ENCODE measurements at places on chromosomes 3 and 15.

DNA sequence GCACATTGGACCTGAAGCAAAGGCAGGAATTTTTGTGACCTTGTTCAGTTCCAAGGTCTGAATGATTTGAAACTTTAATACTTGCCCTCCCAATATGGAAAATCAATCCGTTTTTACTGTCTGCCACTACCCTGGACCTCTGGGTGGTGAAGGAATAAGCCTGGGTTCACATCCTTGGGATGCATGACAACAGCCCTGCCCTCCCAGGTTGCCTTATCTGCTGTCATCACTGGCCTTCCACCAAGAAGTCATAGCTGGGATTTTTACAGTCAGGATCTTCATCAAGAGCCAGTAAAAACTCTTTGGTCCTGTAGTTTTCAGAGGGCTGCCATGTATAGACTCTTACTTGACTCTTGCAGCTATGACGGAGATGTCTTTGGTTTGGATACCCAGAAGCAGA, 128.6 kb downstream of the MYLK start:
- no peak for DNase-seq

GRCh38 chr3:73080216-73080966, 18.9 kb downstream of the EBLN2 start:
- DNase-seq, result no peak

- DNase-seq, result no peak
Observed at GRCh38 chr3:154193000-154193615, 71.9 kb downstream of the ARHGEF26 start.

GRCh38 chr15:95503640-95504225, 826.8 kb upstream of the NR2F2 start:
- no peak for DNase-seq

DNA sequence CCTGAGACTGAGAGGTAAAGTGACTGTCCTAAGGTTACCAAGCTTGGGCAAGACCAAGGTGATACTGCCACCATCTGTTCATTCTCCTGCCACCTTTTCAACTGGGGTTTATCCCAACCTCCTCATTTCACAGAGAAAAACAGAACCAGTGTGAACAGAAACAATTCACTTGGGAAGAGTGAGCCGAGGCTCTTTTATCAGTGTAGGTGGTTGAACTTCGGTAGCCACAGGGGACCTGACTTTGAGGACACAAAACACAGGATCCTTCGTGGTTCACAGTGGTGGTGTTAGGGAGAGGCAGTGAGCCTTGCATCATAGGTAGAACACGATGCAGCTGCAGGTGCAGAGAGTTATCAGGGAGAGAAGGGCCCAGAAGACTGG, 72.8 kb upstream of the ICE2 start:
- DNase-seq, result no peak

DNA sequence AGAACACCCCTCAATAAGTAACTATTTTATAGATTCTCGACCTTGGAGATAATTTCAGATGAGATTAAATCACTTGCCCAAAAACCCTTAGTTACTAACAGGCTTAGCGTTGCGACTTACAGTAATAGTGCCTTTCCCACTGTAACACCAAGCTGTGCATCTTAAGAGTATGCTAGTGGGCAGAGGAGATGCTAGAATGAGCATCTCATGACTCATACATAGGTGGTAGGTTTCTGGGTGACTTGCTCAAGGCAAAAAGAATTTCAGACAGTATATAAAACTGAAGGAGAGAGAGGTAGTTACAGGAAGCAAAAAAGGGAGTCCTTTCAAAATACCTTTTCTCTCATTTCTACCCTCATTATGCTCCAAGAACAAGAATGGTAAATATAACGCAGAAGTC, 3.9 kb downstream of the KATNBL1 start:
- no peak for DNase-seq

- no peak for DNase-seq
Observed at GRCh38 chr3:12353796-12354525, 65.1 kb downstream of the PPARG start.

GRCh38 chr3:182609575-182610156, 183.6 kb upstream of the ATP11B start:
- DNase-seq, result no peak

- no peak for DNase-seq
Observed at GRCh38 chr3:159760046-159760445, 228.6 kb upstream of the IL12A start.

DNA sequence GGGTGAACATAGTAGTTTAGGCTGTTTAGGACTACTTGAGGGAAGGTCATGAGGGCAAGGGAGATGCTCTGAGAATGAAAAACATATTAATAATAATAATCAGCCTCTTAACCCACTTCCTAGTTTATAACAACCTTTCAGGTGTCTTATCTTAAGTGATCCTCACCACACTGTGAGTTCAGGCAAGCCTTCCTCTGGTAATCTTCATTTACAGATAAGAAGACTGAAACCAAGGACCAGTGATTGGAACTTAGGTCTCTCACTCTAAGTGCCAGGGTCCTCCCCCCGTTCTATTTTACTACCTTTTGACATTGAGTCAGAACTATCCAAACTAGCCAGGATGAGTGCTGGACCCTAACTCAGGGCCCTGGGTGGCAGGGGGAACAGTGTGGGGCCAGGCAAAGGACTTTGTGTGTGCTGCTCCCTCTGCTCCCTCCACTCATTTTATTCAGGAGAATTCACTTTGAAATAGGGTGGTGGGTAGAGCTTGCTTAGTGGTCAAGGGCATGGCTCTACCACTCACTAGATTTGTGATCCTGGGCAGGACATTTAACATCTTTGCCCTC, 5.7 kb downstream of the NUTM1 start:
- no peak for DNase-seq

GRCh38 chr3:130801473-130801872, 54.8 kb upstream of the PIK3R4 start:
- DNase-seq, result no peak

DNA sequence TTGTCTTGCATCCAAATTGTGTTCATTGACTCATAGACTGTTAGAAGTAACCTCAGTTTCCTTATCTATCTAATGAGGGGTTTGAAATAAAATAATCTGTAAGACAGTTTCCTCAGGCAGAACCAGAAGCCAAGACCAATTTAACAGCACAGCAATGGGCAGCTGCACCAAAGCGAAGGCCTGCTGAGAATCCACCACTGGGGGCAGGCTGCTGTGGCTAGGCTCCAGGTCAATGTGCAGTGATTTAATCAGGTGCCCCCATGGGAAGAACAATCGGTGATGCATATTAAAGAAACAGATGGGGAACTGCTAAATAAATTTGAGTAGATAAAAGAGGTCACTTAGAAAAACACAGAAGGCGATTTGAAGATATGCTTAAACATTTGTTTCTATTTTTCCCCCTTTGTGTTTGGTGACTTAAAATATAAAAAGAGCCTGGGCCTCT, 28.0 kb upstream of the TMOD3 start:
- no peak for DNase-seq

- no peak for DNase-seq
Observed at GRCh38 chr3:127539366-127540060, 51.0 kb downstream of the TPRA1 start.

DNA sequence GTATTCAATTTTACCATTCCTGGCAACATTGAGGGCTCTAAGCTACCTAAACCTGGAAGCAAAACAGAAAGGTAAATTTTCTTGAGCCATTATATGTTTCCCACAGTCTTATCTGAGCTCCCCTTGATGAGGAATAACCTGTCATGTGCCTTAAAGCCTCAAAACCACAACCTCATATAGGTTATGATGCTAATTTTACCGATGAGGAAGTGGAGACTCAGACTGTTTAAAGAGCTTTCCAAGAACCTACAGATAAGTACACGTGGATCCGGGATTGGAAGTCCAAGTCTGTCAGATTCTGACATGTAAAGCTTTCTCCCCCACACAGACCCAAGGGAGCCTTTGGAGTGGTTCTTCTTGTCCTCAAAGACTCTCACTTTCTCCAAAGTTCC, 140.5 kb downstream of the SEMA6D start:
- no peak for DNase-seq
